ENCODE measurements at places on chromosomes 16 and 17.
A peak's percentile ranks its signal among the peaks of the same experiment; 100 is the strongest.

DNA sequence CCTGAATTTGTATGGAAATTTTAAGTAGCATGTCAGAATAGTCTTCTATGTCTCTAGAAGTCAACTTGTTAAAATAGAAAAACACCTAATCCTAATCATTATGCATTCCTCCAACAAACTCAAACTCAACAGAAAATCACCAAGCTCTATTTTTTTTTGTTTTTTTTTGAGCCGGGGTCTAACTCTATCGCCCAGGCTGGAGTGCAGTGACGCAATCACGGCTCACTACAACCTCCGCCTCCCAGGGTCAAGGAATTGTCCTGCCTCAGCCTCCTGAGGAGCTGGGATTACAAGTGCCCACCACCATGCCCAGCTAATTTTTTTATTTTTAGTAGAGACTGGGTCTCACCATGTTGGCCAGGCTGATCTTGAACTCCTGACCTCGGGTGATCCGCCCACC, 9.8 kb downstream of the TMEM231 start:
- DNase-seq = no peak

GRCh38 chr16:80066805-80067580, 466.5 kb upstream of the MAF start:
- no peak for DNase-seq

DNA sequence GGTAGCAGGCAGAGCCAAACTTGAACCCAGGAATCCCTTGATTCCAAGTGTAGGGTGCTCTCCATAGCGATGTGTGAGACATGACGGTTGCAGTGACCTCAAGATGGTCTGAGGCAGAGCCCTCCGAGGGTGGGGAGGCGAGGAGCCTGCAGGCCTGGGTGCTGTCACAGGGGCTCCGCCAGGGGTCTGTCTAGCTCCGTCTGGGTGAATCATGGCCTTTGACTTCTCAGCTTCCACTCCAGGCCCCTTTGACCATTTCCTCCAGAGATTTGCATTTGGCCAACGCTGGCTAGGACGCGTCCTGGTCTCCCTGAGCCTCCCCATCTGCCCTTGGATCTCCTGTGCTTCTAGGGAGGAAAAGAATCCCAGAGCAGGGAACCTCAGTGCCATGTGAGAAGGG, 104.6 kb downstream of the RAP1GAP2 start:
- DNase-seq = no peak

- DNase-seq = no peak
These were observed 230.4 kb upstream of the CA10 start for GRCh38 chr17:52388941-52389340.

DNA sequence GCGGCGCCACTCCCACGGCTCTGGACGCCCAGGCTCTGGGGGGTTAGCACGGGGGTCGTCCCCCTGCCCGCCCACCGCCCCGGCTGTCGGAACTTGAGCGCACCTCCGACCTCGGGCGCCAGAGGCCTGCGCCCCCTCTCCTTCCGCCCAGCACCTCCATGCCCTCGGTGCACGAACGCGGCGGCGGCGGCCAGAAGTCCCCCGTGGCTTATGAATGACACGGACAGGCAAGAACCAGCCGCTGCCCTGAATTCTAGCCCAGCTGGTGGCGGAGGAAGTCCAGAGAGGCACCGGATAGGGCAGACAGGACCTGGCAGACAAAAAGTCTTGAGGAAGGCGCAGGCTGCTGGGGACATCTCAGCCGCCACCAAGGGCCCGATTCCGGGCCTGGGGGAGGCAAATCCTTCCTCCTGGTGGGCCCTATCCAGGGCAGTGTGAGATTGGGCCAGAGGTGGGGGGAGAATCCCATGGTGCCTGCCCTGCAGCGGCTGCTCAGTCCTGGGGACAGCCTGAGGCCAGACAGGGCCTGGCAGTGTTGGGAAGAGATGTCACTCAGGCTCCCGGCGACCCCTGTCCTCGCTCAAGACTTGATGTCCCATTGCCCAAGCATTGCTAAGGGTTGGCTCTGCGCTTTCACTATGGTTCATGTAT, 897 bp upstream of the CYGB start:
- DNase-seq = no peak

DNA sequence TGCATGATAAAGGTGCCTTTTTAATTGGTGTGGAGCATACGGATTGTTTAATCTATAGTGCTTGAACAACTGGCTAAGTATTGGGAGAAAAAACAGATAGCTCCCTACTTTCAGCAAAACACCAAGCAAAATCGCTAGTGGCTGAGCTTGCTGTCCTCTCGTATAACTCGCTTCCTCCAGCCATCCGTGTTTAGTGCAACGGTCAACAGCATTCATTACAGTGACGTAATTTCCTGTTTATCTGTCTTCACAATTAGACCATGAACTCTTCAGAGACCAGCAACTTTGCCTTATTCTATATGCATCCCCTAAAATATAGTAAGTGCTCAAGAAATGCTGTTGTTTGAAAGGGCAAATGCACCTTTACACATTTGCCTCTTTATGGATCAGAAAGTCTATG, 511.9 kb downstream of the HAPSTR1 start:
- no peak for DNase-seq

DNA sequence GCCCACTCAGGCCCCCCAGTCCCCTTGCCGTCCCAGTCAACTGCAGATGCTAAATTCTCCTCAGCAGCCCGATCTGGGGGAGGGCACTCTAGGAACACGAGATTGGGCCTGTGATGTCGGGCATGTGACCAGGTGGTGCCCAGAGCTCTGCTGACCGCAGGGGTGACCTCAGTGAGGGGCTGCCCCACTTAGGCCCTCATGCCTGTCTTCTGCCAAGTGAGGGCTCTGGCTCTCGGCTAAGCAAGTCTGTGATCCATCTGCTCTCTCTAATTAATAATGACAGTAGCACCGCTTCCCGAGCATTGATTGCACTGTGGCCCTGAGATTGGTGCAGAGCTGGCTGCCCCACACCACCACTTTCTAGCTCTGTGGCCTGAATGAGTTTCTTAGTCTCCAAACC, 138.8 kb downstream of the MRM1 start:
- DNase-seq = no peak

GRCh38 chr17:2081564-2081963, 26.7 kb downstream of the HIC1 start:
- DNase-seq = no peak

DNA sequence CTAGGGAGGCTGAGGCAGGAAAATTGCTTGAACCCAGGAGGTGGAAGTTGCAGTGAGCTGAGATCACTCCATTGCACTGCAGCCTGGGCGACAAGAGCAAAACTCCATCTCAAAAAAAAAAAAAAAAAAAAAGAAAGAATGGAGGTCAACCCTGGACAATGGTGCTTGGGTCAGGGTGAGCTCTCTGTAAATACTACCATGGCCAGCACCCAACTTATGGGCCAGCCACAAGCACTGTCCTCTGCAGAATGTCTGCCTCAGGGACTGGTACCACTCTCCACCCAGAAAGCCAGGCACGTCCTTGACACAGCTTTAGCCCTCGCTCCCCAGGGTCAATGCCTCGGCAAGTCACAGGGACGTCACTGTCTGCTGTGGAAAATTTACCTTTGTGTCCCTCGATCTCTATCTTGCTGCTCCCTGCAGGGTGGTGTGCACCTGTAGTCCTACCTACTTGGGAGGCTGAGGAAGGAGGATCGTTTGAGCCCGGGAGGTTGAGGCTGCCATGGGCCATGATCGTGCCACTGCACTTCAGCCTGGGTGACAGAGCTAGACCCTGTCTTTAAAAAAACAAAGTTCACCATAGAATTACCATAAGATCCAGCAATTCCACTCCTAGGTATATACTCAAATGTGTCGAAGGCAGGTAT, 123.3 kb downstream of the IRX3 start:
- no peak for DNase-seq

- DNase-seq = no peak
These were observed 1.5 kb upstream of the BICDL2 start for GRCh38 chr16:3038256-3038655.

DNA sequence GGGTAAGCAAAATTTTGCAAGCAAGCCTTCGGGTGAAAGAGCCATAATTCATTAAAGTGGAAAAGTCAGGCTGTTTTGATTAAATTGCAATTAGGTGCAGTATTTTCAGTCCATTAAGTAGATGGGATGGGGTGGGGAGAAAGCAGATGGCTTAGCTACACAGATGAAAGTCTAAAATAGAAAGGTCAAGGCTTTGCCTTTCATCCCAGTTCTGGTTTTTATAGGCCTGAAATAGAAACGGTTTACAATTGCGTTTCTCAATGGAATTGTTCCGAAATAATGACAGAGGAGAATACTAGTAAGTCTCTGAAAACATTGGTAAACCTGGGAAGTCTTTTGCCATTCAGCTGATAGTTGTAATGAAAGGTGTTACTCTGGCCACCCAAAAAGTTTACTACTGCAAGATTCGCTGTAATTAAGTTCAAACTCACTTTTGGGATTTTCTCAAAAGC, 1.5 kb downstream of the PPM1E start:
- no peak for DNase-seq

- no peak for DNase-seq
These were observed 24.8 kb upstream of the METRNL start for GRCh38 chr17:83054518-83055125.

DNA sequence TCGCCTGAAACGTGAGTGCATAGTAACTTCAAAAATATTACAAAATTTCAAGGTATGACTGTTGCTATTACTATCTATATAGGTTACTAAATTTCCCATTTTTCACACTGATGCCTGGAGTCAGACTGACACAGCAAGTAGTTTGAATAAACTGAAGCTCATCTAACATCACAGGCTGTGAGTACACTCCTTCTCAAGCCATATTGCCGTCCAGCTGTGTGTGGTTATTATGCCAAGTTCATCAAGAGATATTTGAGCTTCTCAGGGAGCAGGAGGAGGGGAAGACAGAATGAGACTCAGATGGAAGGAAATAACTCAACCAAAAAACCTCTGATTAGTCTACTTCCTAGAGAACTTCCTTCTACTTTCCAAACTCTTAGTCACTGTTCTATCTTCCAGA, 473.9 kb downstream of the TOX3 start:
- DNase-seq = no peak

- DNase-seq = no peak
These were observed 23.5 kb upstream of the CDR2 start for GRCh38 chr16:22397931-22398330.

DNA sequence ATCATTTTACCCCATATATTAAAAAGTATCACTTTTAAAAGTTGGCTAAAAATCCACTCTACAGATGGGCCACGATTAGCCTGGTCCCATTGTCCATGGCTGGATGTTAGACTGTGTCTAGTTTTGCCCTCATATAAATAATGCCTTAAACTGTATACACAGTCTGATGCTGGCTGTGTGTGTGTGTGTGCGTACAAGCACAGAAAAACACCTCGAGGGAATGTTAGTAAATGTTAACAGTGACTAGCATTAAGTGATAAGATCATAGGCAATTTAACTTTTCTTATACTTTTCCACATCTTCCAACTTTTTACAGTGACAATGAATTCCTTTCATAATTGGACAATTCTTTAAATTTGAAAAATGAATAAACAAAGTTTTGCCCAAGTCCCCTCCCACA, 8.2 kb downstream of the NOS2 start:
- no peak for DNase-seq

GRCh38 chr17:73062726-73063125, 29.8 kb downstream of the SLC39A11 start:
- DNase-seq = no peak

GRCh38 chr16:28990375-28991040, 5.7 kb downstream of the LAT start:
- DNase-seq = peak; percentile 63

DNA sequence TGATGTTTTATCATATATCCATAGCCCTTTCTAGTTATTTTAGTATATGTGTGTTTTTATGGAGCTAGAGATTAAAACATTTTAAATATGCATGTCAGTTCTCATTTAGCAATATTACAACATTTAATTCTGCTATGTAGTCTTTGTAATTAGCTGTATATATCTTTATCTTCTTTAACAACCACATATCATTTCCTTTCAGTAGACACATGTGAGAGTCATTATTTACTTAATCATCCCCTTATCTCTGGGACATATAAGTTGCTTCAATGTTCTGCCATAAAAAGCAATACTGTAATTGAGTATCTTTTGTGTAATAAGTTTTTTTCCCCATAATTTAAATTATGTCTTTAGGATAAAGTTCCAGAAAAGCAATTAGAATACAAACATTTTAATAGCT, 52.0 kb upstream of the CLEC3A start:
- no peak for DNase-seq

GRCh38 chr17:19386974-19387920, at the start of gene MFAP4:
Gene MFAP4 (minus strand): TSS chr17:19387190. CDS start chr17:19387155, 35 bp downstream.
- DNase-seq = no peak

DNA sequence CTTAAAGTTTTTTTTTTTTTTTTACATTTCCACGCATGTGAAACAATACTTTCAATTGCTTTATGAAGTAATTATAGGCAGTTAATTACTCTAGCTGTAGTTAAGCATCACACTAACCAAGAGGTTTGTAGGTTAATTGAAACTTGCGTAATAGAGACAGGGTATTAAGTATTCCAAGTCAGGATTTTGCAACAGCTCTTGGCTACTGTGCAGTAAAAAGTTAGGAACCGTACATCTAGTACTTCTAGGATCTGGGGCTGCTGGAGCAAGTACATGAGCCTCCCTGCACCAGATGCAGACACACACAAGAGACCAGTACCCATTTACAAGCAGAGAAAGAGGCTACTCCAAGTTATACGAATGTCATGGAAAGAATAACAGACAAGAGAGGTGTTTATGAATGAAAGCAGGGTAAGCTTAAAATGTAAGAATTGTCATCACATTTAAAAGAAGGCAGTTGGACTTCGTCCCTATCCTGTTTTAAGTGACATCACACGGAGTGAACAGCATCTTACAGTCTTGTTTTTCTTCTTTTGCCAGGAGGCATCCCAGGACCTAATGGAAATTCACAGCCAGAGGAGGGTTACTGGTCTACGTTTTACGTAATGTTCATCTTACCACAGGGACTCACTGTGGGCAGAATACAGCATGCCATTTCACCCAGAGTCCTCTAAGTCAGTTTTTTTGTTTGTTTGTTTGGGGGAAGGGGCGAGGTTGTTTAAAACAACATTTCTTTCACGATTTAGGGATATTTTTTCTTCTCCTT, 379.6 kb upstream of the PSMD7 start:
- no peak for DNase-seq

- no peak for DNase-seq
These were observed 38.8 kb downstream of the RPGRIP1L start for GRCh38 chr16:53664724-53665345.

DNA sequence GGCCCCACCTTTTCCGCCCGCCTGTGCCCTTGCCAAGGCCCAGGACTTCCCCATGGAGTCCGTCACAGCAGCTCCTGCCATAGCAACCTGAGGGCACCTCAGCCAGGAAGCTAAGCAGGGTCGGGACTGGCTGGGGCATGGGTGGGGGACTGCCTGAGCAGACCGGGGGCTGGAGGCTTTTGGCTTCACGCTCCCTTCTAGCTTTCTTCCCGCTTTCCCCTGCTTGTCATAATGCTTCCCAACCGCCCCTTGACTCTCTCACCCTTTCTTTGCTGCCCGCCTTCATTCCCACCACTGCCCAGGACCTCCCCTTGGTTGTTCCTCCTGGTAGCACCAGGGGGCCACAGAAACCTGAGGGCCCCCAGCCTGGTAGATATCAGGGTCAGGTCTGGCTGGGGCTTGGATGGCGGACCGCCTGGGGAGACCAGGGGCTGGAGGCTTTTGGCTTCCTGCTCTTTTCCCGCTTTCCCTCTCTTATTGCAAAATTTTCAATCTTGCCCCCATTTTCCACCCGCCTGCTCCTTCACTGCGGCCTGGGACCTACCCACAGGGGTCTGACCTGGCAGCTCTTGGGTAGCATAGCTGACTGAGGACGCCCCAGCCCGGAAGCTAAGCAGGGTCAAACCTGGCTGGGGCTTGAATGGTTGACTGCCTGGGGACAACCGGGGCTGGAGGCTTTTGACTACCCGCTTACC, 2287.7 kb downstream of the TP53TG3F start:
- DNase-seq = no peak

GRCh38 chr17:2547176-2547575, 35.5 kb upstream of the METTL16 start:
- DNase-seq = no peak

GRCh38 chr17:14107889-14108288, 38.6 kb downstream of the COX10 start:
- DNase-seq = no peak

Data from activated CD4-positive, alpha-beta T cell treated with anti-CD3 and anti-CD28 coated beads for 24 hours (primary cell).